Stimulated activated CD8-positive, alpha-beta memory T cell treated with anti-CD3 and anti-CD28 coated beads, Interleukin-2, amount 100 ng/mL, for 1 hour (primary cell): ENCODE measurements at places on chromosomes 6 and 20.

DNA sequence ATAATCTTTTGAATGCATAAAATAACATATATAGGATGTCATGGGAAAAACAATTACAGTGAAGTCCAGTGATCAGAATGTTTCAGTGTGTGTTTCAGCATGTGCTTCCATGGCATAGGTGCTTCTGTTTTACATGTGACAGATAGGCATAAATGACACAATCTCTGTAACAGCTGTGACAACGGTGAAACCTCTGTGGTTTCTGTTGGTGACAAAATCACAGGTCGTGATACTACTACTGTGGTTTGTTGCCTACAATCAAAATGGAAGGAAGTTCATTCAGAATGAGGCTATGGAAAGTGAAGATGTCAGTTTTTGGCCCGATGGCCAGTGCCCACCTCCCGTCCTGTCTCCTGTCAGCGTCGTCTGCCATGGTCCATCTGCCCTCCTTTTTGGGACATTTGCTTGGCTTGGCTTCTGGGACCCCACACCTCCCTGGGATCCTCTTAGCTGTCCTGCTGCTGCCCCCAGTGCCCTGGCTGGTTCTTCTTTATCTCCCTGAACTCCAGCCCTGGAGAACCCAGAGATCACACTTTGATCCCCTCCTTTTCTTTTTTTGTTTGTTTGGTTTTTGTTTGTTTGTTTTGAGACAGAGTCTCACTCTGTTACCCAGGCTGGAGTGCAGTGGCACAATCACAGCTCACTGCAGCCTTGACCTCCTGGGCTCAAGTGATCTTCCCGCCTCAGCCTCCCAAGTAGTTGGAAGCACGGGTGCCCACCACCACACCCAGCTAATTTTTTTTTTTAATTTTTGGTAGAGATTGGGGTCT, 79.3 kb upstream of the NAA20 start:
- no peak for DNase-seq

DNA sequence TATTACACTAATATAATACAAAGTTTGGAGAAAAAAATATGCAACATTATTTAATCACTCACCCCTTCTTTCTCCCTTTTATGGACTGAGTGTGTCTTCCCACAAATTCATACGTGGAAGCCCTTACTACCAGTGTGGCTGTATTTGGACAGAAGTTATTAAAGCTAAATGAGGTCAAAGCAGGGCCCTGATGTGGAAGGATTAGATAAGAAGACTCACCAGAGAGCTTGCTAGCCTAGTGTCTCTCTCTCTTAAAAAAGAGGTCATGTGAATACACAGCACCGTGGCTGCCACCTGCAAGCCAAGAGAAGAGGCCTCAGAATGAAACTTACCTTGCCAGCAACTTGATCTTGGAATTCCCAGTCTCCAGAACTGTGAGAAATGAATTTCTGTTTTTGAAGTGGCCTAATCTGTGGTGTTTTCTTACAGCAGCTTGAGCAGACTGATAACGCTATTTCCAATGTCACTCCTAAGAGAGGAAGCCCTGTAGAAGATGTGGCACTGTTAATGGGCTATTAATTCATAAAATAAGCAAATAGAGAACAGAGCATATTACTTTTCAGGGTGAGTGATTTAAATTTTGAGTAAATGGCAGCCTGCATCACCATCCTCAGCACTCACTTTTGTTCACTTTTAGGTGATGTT, 233.4 kb downstream of the TBC1D7 start:
- DNase-seq = no peak

GRCh38 chr6:150448221-150448620, 79.4 kb downstream of the IYD start:
- no peak for DNase-seq

DNA sequence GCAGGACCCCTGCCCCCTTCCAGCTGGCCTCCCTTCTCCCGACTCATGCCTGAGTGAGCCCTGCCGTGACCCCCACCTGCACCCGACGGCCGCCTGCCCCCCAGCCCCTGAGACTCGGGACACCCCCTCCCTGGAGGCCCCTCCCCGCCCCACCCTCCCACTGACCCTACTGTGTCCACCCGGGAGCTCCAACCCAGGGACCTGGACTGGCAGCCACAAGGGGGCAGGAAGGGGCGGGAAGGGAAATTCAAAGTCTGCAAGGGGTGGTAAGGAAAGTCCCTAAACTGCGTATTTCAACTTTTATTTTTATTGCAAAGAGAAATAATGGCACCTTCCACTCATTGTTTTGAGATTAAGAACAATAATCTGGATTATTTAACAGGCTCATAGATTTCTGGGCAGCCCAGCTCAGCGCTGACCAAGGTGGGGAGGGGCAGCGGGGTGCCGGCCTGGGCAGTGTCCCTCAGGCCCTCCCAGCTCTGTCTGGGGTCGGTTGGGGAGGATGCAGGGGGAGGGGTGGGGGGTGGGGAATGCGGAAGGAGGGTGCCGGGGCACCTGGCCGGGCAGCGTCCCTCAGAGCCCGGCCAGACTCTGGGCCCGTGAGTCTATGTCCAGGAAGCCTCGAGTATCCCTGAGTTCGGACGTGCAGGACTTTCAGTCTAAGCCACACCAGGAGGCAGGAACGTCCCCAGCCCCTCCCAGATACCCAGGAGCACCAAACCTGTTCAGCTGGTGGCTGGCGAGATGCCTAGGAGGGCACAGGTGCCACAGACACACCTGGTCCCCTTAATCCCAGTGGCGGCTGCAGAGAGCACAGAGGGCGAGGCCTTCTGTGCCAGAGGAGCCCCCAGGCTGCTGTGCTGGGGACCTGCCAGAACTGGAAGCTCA, 1.3 kb upstream of the PTK6 start:
- DNase-seq = no peak

GRCh38 chr6:112933947-112934346, 586.8 kb downstream of the RFPL4B start:
- no peak for DNase-seq

DNA sequence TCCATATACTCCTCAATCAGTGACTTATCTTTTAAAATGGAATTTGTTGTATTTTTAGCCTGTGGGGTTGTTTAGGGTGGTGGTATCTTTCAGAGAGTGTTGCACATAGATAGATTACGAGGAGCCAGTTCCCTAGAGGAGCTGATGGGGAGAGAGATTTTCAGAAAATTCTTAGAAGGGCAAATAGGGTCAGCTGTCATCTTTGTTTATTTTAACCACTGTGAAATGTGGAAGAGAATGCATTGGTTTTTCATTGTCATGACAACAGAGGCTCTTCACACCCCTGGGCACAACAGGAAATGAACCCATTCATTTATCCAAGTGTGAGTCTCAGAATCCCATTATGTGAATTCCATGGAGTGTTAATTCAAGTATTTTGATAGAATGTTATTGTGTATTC, 188.4 kb downstream of the JARID2 start:
- no peak for DNase-seq

GRCh38 chr20:53878262-53879047, 191.9 kb downstream of the BCAS1 start:
- no peak for DNase-seq

GRCh38 chr6:35427851-35428321, 24.3 kb upstream of the FANCE start:
- DNase-seq = no peak

GRCh38 chr6:2403546-2403945, 158.1 kb upstream of the GMDS start:
- no peak for DNase-seq

DNA sequence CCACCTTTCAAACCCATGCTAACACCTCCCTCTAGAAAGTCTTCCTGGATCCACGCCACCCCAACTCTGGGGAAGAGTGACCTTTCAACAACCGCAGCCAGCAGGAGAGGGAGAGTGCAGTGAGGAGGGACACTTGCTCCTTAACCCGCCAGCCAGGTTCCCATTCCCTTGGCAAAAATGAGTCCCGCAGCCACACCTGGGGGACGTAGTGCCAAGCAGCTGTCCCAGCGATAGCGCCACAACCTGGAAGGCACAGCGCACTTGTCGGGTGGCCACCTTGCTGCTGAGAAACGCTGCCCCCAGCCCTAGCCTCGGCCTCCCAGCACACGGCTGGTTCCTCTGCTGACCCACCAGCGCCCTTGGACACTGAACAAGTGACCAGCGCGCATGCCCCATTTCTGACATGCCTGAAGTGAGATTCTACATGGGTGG, 119.3 kb downstream of the JPH2 start:
- no peak for DNase-seq

DNA sequence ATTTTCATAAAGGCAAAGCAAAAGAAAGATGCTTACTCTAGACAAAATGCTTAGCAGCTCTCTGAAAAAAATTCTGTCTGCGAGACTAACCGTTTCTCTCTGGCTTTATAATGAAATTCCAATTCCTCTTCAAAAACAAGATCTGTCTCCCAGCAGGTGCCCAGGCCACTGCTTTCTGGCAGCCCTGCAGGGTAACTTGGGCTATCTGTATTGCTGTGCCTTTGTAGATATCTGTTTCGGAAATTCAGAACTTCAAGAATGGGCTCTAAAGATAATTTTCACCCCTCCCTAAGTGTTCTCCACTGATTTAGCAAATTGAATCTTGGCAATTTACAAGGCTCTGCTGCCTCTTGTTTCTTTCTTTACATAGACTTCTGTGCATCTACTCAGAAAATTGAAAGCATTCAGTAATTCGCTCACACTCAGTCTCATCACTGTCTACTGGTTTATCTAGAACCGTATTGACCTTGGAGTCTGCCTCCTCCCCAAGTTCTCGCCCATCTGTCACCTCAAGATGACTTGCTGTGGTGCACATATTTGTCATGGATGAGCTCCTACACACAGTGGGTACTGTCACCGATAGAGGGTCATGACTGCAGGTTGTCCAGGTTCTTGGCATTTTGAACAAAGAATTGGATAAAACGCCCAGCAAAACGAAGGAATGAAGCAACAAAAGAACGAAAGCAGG, 26.4 kb upstream of the FABP7 start:
- no peak for DNase-seq

- DNase-seq = no peak
Observed at GRCh38 chr6:122405417-122405816, 6.0 kb downstream of the HSF2 start.

GRCh38 chr6:83198486-83199172, 5.5 kb downstream of the RWDD2A start:
- DNase-seq = no peak

GRCh38 chr20:17678295-17678694, 3.7 kb downstream of the RRBP1 start:
- DNase-seq = no peak

GRCh38 chr6:7439228-7439627, 49.6 kb downstream of the RIOK1 start:
- no peak for DNase-seq

- DNase-seq = no peak
Observed at GRCh38 chr20:4366076-4366475, 350.7 kb upstream of the RNF24 start.

DNA sequence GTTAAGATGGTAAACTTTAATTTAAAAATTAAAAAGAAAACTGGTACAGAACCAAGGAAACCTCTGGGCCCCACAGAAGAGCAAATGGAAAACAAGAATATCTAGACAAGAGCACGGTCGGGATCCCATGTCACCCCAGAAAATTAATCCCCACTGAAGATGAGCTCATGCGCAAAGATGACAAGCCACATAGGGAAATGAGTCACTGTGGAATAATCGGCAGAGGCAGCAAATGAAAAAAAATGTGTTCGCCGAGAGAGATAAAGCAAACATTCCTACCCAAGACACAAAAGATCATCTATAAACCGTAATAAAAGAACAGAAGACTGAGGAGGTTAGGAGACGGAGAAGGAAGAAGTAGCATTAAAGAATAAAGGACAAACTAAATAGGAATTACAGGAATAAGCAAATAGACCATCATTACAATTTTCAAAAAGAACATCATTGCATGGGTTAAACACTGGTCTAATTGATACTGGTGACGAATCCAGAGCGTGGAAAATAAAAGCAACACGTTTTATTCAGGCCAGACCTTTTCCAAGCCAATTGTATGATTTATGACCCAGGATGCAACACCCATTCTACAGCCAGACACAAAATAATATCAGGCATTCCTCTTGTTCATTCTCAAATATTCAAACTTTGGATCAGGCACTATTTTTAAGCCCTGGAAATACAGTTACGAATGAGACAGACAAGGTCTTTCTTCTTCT, 138.0 kb upstream of the ARID1B start:
- no peak for DNase-seq

GRCh38 chr6:134049176-134049575, 3.2 kb downstream of the SLC2A12 start:
- DNase-seq = no peak

GRCh38 chr6:46062312-46062711, 46.7 kb upstream of the CLIC5 start:
- no peak for DNase-seq

DNA sequence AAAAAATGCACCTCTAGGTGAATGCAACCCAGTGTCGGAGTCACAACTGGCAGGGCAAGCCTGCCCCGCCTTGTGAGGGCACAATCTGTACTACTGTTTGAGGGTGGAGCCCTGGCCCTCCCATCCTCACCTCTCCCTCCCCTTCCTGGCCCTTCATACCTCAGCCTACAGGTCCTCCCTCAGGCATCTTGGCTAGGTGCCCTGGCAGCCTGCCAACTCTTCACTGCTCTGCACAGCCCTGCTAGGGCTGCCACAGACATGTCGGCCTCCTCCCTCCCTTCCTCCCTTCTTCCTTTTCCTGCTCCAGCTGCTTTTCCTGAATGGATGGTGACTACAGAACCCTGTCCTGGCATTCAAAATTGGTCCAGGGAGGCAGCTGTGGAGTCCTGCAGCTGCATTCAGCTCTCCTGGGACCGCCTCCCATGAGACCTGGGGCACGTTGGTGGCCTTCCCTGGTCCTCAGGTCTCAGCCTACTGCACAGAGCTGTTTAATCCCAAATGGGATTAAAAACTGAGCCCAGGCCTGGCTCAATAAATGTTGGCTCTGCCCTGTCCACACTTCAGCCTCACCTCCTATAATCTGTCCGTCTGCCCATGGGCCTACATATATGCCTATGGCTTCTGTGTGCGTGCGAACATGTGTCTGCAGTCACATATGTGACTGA, 52.7 kb downstream of the CDH22 start:
- DNase-seq = no peak

GRCh38 chr6:106226676-106227075, 98.9 kb downstream of the ATG5 start:
- no peak for DNase-seq

DNA sequence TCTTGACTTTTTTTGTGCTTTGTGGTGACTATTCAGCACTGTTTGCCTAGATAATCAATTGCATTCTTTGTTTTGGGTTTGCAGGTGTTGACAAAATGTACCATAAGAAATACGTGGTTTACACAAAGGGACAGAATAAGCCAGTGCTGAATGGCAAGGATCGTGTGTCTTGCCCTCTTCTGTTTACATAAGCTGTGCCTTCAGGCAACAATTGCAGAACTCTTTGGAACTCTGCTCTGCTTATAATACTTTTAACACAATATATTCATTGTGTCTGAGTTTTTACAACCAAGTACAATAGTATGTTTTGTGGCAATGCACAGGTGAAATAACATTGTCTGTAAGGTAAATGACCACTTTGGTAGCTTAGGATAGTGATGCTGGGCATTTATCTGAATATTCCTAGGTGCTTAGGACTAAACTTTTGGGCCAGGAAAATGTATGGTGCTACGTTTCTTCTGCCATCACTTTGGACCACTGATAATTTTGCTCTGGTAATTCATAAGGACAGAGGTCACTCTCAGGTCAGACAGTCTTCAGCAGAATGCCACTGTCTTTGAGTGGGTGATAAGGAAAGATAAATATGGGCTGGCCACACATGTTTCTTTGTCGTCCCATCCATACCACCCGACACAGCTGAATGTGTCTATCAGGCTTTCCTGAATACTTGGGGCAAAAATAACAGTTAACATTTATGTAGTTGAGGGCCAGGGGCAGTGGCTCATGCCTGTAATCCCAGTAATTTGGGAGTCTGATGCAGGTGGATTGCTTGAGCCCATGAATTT, 344.6 kb upstream of the IMPG1 start:
- DNase-seq = no peak

GRCh38 chr6:52394251-52394666, 25.9 kb upstream of the EFHC1 start:
- DNase-seq = no peak

- no peak for DNase-seq
Observed at GRCh38 chr20:38242848-38243708, 17.5 kb downstream of the KIAA1755 start.
